Bronchial epithelial cell (primary cell): ENCODE measurements at places on chromosomes 13 and 19.

GRCh38 chr13:20451397-20451796 is 74.3 kb downstream of the CRYL1 start:
- DNase-seq: no peak

- DNase-seq: no peak
Observed at GRCh38 chr13:65387743-65388347, 1842.3 kb downstream of the PCDH9 start.

DNA sequence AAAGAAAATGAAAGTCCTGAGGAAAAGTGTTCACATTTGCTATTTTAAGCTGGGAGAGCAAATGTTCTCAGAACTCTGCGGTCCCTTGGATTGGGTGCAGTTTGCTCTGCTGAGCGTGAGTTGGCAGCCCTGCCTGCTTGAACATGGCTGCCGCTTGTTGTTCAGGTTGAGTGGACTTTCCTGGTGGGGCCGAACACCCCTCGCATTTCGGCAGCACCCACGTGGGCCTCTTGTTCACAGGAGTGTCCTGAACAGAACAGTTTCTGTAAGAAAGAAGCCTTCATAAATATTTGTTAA is 10.8 kb upstream of the RNF113B start:
- no peak for DNase-seq

- DNase-seq: no peak
Observed at GRCh38 chr13:30415430-30416030, 6.8 kb upstream of the UBE2L5 start.

- no peak for DNase-seq
Observed at GRCh38 chr13:39107561-39107960, 69.3 kb downstream of the NHLRC3 start.

- DNase-seq: no peak
Observed at GRCh38 chr13:32354040-32354439, 38.7 kb downstream of the BRCA2 start.

- DNase-seq: no peak
Observed at GRCh38 chr13:40537146-40537895, 129.1 kb downstream of the FOXO1 start.

GRCh38 chr13:24650161-24650560 is 30.0 kb upstream of the ATP12A start:
- no peak for DNase-seq

GRCh38 chr19:47758443-47758804 is 13.1 kb downstream of the NOP53 start:
- no peak for DNase-seq
